ENCODE measurements at places on chromosomes 3 and 15. TPM values are rescaled to one million over a fixed set of nuclear protein-coding genes. Genes with fewer than 3 reads are reported as not detected.

Gene RTF1
- 67.6 TPM for polyA plus RNA-seq

Gene LRRC31
- polyA plus RNA-seq: 0.17 TPM

Gene HIGD2B
- polyA plus RNA-seq: not detected

Gene RAP2B
- polyA plus RNA-seq: 7.3 TPM

Gene GPR27
- polyA plus RNA-seq: 8.5 TPM

- no peak for DNase-seq
Observed at GRCh38 chr3:151183265-151183671, 19.7 kb downstream of the GPR171 start.

GRCh38 chr15:92958105-92958504 lies 58.0 kb downstream of the CHD2 start:
- DNase-seq: no peak

DNA sequence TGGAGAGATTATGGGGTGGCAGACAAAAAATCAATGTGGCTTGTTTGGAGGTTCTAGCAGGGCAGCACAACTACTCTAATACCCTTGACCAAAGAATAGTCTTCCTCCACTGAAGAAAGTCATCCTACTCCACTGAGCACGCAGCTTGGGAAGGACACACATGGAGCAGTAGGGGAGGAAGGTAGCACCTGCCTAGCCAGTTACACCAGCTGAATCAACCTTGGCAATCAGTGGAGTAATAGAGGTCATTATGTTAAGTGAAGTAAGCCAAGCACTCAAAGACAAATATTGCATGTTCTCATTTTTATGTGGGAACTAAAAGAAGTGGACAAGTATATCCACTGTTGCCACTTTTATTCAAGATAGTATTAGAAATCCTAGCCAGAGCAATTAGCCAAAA lies 555.8 kb upstream of the ALCAM start:
- DNase-seq: no peak

DNA sequence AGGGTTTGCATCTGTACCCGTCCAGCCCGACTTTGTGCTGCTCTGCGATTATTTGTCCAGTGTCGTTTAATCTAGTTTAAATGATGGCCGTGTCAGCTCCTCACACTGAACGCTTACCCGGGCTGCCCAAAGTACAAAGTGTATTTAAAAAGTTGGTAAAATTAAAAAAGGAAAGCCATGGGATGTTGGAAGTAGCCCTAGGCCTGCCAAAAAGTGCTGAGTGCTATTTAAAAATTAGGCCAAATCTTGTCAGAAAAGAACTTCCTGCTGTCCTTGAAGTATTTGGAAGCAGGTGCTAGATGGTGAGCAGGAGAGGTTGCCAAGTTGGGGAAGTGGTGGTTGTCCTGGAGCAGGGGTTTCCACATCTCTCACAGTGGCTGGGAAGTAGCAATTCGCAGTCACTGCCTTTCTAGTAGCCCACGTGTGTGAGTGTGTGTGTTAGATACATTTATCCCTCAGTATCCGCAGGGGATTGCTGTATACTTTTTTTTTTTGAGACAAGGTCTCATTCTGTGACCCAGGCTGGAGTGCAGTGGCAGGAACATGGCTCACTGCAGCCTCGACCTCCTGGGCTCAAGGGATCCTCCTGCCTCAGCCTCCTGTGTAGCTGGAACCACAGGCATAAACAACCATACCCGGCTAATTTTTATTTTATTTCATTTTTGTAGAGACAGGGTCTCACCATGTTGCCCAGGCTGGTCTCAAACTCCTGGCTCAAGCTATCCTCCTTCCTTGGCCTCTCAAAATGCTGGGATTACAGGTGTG lies 664 bp downstream of the PPCDC start:
- no peak for DNase-seq

DNA sequence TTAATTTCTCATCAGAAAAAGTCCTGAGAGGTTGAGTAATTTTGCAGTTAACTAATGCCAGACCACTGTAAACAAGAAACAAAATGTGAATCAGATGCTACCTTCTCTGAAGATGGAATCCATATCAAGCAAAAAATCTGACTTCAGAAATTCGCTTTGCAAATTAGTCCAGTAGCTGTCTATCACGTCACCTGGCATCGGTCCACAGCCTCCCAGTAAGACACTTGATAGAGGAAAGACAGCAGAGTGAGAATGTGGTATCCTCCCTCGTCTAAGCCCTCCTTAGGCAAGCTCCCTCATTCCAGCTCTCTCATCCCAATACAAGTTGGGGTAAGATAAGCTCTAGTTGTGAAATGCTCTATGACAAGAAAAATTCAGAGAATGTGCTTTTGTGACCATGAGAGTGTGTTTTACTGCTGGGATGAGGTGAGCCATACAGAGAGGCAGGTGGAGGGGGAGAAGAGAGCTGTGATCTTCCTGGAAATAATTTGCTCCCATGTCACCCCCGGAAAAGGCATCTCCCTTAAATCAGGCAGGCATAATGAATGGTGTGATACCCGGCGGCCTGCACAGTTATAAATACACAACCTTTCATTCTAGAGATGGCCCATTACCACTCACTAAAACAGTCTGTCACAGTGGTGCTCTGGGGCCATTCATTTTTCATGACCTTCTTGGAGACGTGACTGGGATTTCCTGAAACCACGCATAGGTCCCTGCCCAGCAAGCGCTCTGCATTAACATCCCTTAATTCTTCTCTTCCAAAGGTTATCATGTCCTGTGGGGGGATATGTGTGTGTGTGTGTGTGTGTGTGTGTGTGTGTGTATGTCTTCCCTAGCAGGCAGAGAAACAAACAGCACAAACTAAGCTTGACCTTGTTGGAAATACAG lies 602.0 kb upstream of the KCNMB2 start:
- DNase-seq: no peak

DNA sequence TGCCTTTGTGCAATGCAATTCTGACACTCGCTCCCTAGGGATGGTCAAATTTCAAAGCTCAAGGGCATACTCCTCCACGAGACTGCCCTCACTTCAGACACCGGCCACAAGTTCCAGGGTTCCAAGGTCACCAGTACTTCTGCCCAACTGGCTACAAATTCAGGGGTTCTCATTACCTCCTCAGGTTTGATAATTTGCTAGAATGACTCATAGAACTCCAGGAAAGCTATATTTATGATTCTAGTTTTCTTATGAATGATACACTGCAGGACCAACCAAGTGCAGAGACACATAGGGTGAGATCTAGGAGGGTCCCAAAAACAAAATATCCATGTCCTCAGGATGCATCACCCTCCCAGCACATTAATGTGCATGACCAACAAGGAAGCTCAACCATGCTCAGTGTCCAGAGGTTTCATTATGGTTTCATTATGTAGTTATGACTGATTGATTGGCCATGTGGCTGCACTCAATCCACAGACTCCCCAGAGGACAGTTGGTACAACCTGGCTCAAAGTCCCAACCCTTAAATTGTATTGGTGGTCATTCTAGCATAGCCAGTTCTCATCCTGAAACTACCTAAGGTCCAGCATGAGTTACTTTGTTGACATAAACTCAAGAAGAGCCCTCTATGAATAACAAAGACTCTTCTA lies 170.4 kb upstream of the LRRN1 start:
- DNase-seq: no peak

All from right renal cortex interstitium (tissue), 3 donors.